Amygdala (tissue), 56 donors: ENCODE measurements at places on chromosomes 3 and 15.

DNA sequence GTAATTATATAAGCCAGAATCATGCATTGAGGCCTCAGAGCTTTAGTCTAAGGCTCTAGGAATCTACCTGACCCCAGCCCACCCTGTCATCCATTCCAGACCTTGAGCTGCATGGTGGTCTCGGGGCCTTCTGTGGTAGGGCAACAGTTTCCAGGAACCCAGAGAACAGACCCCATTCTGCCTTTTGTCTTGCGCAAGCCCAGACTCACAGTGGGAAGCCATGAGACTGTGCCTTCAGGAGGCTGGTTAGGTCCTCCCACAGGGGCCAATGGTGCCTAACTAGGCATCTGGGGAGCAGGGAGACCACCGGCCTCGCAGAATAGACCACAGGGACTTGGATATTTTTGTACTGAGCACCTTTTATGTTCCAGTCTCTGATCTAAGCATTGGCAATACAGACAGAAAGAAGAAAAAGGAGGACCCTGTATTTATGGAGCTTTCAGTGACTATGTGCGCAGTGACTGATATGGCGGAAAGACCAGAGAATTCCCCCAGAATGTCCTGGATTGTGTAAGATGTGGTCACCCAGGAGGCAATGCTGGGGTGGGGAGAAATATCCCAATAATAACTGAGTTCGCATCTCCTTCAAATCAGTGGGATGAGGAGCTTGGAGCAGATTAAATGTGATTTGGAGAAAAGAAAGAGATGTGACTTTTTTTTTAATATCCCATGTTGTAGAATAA, 40.1 kb downstream of the MCF2L2 start:
- DNase-seq = no peak

- DNase-seq = no peak
Measured at GRCh38 chr15:88454236-88454635, 13.0 kb downstream of the MRPL46 start.

GRCh38 chr3:70748593-70748992, 436.2 kb upstream of the MDFIC2 start:
- no peak for DNase-seq

DNA sequence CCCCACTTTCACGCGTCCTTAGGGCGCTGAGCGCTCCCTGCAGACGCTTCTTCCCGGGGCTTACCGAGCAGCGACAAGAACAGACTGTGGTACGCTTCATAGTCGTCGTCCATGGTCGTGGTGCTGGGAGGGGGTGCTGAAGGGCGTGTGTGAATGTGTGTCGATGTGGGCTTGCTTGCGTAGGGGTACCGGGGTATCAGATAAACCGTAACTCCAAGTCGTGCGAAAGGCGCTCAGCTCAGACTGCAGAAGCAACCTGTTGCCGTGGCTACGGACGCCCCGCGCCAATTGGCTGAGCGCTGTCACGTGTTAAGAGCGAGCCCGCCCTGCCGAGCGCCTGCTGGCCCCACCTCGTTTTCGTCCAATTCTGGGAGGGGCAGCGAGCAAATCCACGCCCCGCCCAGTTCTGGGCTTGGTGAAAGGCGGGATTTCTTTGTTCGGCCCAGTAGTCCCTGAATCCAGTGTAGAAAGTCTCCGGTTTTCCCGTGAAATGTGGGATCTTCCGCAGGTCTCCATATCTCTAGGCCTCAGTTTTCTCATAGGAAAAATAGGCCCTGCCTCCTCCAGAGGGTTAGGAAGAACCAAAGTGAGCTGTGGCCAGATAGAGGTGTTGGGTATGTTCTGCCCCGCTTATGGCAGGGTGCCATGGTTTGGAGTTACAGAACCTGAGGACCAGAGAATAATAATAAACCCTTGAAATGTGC, at the start of gene EFCAB12:
Gene EFCAB12 (minus strand): TSS at position 261 of the 704 bp plus-strand sequence. CDS start 148 bp downstream, at position 113.
- peak; percentile 91 for DNase-seq

DNA sequence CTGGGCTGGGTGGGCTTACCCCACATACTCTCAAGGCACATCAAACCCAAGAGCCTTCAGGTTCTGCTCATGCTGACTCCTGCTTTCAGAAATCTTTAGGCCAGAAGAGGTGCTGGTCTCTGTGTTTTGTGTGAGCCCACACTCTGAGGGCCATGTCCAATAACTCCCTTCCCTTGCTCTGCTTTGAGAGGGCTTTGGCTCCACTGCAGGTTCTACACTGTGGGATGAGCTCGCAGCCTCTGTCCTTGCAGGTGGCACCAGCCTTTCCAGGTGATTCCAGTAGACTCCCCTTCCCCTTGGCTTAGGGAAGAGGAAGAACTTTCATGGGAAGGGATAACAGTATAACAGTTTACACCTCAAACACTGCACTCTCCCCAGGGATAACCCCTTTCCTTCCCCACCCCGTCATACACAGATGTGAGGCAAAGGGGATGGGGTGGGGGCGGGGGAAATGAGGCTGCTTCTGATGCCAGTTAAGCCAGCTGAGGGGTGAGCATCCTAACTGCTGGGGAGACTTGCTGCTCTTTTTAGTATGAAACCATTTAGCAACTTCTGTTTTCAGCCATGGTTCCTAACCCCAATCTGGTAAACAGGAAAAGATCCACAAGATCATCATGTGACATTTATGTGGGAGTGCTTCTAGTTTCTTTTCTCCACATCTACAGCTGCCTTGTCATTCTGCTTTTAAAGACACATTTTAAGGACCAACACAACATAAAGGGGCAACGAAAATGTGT, 262.4 kb downstream of the SLC9A9 start:
- DNase-seq = no peak

DNA sequence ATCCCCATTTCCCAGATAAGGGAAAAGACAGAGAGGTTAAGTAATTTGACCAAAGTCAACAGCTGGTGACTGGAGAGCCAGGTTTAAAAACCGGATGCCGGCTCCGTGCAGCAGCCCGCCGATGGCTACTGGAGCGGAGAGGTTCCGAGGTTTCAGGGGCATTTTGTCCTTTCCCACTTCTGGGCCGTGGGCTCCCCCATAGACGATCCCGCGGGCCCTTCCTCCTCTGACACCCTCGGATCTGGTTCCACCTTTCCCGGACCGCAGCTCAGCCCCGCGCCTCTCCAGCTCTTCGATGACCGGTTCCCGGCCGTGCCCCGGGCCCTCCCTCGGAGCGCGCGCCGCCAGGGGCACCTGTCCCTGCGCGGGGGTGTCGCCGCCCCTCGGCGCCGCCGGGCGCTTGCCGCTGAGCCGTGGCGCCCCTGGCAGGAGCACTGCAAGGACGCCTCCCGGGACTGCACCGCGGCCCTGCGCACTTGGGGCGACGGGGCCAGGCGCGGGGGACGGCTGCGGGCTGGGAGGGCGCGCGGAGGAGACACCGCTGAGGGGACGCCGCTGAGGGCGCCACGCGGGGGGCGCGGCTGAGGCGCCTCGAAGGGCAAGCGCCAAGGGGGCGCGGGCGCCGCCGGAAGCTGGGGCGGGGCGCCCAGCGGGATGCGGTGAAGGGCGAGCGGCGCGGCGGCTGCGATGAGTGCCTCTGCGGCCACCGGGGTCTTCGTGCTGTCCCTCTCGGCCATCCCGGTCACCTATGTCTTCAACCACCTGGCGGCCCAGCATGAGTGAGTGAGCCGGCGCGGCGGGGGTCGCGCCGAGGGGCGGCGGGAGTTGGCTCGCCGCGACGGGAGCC, at the start of gene TM6SF1:
Gene TM6SF1 (plus strand): TSS at position 652 of the 847 bp plus-strand sequence. CDS start 36 bp downstream, at position 688.
- DNase-seq = no peak

- DNase-seq = peak; percentile 40
Measured at GRCh38 chr3:111072031-111072921, 660 bp downstream of the NECTIN3 start.

- no peak for DNase-seq
Measured at GRCh38 chr3:177646749-177647148, 449.5 kb upstream of the TBL1XR1 start.

DNA sequence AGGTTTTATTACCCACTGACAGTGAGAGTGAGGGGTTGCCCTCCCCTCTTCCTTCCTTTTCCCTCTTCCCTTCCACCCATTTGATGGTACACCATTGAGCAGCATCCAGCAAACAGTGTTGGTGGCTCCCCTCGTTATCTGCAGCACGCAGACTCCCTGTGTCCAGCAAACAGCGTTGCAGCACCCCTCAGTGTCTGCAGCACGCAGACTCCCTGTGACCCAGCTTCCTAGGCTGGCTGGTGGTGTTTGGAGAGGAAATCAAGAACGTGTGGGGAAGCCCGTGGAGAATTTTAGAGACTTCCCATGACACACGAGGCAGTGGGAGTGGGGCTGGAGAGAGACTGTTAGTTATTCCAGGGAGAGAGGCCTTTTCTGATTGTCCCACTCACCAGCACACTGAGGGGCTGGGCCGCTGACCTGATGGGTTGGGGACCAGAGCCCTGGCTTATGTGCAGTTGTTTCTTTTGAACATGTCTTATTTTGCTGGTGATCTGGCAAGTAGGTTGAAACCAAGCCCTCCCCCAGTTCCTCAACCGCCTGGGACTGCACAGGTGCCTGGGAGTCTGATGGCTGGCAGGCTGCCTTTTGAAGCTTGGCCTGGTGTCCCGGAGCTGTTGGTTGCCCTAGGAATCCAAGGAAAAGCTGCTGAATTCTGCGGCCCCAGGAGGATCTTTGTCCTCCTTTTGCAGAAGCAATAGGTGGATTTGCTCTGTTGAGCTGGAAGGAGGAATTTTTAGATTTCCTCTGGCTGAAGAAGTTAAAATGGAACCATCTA, 19.0 kb downstream of the APBA2 start:
- DNase-seq = peak; percentile 49

DNA sequence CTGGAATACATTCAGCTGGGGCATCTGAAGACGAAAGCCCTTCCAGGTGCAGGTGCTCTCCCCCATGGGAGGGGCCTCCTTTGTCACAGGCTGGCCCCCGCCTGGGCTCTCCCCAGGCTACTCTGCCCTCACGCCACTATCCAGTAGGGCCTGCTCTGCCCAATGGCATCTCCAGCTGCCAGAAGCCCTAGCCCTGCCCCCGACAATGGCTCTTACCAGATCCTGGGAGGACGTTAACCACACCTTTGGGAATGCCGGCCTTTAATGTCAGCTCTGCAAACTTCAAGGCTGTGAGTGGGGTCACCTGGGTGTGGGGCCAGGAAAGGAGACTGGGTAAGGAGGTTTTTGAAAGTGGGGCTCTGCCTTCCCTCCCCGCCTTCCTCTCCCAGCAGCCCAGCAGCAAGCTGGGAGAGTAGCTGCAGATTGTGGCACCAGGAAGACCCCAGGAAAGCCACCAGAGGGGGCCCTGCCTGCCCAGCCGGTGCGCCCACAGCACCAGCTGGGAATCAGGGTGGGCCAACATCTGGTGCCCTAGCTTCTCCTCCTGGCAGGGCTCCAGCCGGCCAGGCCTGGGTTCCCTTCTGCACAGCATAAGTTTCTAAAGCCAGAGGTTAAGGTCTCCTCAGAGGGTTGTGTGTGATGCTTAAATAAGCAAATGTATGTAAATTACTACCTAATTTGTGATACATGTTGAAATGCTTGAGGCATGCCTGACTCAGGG, 40.4 kb upstream of the SLC41A3 start:
- no peak for DNase-seq

DNA sequence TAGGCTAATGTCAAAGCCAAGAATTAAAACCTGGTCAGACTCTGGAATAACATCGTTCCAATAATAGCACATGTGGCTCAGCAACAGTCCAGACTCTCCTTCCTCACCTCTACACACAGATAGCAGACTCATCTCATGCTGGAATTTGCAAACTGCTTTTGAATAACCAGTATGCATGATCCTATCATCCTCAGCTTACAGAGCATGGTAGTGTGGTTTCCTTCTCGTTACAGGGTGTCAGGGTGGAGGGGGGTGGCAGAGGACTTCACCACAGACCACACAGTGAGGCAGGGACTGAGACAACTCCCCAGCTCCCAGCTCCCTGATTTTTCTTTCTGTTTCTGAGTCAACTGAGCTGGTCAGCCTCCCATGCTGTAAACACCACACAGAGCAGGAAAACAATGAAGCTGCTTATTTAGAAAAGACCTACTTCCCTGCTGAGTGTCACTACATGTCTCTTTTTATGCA, 101.6 kb downstream of the RPL22L1 start:
- DNase-seq = peak; percentile 27

DNA sequence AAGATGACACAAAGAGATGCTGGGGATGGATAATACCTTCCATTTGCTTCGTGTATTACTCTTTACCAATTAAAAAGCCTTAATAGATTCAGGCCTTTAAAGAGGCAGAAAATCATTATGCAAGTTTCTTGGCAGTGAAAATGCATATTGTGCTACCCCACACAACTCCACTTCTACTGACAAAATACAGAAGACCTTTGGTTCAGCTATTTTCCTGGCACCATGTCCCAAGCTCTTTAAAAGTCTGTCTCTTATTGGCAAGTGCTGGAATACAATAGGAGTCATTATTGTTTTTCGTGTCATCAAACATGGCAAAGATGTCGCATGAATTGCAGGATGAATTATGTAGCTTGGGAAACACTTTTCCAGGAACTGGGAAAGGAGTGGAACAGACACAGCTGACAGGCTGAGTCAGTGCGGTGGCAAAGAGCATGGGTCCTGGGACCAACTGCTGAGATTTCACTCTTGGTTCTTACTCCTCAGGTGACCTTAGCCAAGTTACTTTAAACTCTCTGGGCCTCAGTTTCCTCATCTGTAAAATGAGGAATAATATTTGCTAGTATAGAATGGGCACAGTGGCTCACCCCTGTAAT, 5.5 kb upstream of the TSPAN3 start:
- DNase-seq = no peak
